ENCODE measurements at places on chromosomes 16 and 17. TPM values are rescaled to one million over a fixed set of nuclear protein-coding genes. Genes with fewer than 3 reads are reported as not detected.

DNA sequence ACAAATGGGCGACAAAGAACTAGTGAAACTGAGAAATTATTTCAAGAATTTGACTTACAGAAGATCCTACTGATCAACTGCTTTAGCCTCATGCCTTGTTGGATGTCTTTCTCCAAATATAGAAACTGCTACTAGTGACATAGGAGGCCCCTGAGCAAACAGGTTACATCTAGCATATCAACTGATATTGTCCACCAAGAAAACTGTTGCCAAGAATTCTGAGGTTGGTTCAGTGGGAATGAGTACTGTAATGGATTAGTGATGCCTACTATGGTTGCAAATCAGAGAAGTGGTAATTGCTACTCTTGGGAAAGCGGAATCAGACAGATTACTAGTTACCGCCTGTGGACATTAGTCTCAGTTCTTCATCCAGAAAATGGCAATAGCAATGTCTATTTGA lies 10.0 kb downstream of the CDC27 start:
- DNase-seq: no peak

DNA sequence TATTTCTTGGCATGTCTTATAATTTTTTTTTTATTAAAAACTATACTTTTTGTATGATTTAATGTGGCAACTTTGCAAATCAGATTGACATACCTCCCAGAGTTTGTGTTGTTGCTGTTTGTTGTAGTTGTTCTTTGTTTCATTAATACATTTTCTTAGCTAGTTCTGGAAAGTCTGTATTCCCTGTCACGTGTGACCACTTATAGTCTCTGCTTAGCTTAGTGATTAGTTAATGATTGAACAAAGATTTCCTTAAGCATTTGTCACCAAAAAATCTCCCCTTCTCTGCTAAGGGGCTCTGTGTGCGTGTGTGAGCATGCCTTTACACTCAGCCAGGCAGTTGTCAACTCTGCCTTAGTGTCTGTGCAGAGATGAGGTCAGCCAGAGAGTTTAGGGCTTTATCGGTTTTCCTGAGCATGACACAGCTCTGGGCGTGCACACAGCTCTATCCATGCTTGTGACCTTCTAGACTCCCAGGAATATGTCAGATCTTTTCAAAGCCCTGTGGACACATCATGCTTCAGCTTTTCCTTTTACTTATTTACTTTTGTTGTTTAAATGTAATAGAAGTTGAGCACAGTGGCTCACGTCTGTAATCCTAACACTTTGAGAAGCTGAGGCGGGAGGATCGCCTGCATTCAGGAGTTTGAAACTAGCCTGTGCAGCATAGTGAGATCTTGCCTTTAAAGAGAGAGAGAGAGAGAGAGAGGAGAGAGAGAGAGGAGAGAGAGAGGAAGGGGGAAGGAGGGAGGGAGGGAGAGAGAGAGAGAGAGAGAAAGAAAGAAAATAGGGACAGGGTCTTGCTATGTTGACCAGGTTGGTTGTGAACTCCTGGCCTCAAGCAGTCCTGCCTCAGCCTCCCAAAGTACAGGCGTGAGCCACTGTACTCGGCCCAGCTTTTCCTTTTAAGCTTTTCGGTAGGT lies 21.9 kb downstream of the DNAI2 start:
- no peak for DNase-seq

- DNase-seq: no peak
These were observed 10.9 kb upstream of the MEIOC start for GRCh38 chr17:44645341-44645740.

DNA sequence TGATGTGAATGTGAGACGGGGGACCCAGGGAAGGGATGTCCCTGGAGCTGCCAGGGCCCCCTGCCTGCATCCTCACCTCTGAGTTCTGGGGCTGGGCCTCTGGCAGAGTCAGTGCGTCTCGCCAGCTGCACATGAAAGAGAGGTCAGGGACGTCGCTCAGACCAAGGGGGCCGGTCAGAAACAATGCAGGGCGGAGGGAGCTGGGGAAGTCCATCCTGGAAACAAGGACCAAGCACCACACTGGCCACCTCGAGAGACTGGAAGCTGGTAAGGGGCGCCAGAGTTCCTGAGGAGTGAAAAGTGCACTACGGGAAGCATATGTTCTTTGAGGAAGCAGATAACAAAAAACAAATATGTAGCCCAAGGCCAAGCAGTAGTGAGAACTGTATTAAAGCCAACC lies 2.1 kb downstream of the TAF1C start:
- DNase-seq: no peak

DNA sequence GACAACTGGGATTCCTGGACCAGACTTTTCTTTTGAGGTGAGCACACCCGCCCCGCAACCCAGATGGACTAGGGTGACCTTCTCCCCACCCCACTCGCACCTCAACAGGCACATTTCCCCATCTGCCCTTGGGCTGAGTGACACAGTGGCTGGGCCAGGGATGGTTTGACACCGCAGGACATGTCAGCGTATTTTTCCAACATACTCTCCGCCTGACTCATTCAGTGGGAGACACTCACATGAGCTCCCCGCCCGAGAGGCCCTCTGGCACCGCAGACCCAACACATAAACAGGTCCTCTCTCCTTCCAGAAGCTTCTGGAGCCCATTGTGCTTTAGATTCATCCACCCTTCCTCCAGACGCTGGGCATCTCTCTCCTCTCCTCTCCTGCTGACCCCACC lies 69.4 kb downstream of the ZDHHC7 start:
- no peak for DNase-seq

GRCh38 chr16:84268291-84269040 lies 26.2 kb upstream of the WFDC1 start:
- no peak for DNase-seq

DNA sequence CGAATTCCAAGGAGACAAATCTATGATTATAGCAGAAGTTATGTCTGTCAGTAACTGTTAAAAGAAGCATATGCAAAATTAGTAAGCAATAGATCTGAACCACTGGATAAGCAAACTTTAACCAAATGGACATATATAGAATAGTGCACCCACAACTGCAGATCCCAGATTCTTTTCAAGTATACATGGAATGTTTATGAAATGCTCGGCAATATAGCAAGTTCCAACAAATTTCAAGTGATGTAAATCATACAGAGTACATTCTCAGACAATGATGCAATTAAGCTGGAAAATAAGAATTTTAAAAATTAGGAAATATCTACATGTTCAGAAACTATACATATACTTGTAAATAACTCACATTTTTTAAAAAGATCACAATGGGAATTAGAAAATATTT lies 8.4 kb upstream of the HELZ start:
- DNase-seq: no peak

- no peak for DNase-seq
These were observed 491 bp downstream of the POLR2C start for GRCh38 chr16:57462978-57463362.

Gene ASGR1
- polyA plus RNA-seq: 5.7 TPM

- no peak for DNase-seq
These were observed 53.1 kb downstream of the ACSM2A start for GRCh38 chr16:20504418-20504817.

Gene KRT27
- polyA plus RNA-seq: not detected

Gene CENPX
- polyA plus RNA-seq: 39.1 TPM

GRCh38 chr17:2192367-2193057 lies 111.1 kb downstream of the SMG6 start:
- DNase-seq: no peak

DNA sequence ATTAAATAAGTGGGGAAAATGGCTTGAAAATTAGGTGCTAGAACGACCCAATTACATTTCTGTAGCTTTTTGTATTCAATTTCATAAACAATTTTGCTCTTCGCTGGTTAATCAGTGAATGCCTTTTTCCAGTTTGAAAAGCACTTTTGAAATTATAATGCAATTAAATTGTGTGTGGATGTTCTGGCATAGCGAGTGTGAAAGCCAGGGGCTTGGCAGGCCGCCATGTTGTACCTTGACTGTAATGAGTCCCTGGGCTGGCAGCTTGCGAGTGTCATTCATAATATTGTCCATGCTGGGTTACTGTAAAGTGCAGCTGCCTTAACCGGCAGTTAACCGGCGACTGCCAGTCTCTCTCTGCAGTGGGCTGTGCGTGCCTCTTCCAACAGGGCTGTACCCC lies 177.8 kb downstream of the CCDC182 start:
- no peak for DNase-seq

Gene TAT
- polyA plus RNA-seq: 0.03 TPM

DNA sequence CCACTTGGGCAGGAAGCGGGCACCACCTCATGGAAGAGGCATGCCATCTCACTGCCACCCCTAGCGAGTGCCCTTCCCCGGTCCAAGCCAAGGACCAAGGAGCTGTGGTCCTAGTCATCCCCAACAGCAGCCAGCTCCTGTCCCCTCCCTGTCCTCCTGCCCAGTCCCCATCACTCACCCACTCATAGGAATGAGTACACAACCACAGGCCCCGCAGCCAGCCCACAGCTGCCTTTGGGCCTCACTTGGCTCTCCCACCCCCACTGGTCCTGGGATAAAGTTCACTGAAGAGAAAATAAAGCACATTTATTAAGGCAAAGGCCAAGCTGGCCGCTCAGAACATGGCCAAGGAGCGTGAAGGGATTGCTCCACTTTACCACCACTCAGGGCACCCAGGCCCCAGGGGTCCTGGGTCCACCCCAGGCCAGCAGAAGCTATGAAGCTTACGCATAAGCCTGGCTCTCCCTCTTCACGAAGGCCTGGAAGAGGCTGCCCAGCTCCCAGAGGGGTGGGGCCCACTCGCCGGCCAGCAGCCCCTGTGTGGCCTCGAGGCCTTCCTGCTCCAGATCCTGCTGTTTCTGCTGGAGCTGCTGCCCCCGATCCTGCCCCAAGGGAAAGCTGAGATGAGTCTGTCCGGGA lies 3.6 kb downstream of the SCRN2 start:
- DNase-seq: no peak

Gene SRCIN1
- polyA plus RNA-seq: 2.7 TPM

Gene CES5A
- 0.11 TPM for polyA plus RNA-seq

Gene TNK1
- 4.4 TPM for polyA plus RNA-seq

DNA sequence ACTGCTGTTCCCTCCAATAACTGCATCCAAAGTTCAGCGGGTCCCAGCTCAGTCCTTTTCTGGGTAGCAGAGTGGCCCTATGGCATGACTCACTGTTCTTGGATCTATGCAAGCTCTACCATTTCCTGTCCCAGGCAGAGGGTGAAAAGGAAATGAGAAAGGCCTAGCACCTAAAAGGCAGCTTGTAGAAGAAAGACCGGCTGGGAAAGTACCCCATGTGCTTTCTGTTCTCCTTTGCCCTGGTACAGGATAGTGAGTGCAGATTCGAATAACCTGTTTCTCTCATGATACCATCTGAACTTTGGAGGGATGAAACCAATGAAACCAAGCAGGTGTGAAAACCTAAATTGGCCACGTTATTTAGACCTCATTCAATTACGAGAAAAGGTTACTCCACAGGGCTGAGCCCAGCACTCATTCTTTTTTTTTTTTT lies 12.7 kb upstream of the HASPIN start:
- no peak for DNase-seq

DNA sequence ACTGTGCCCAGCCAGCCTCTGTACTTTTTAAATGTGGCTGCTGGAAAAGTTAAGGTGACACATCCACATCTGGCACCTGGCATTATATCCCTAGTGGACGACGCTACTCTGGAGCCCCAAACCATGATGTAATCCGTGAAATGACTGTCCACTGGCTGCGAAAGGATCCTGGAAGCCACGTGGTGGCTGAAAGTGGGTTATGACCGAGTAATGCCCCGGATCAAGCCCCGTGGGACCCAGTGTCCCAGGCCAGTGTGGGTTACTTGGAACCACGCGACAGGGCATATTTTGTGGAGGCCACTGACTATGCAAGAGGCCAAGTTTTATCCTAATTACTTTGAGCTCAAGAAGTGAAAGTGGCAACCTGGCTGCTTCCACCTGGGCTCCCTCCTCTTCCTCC lies 79.6 kb downstream of the PGS1 start:
- DNase-seq: no peak

Gene SEPTIN12
- not detected for polyA plus RNA-seq

Measured in right renal cortex interstitium (tissue), 3 donors.